ENCODE measurements at places on chromosomes 6 and 20.

DNA sequence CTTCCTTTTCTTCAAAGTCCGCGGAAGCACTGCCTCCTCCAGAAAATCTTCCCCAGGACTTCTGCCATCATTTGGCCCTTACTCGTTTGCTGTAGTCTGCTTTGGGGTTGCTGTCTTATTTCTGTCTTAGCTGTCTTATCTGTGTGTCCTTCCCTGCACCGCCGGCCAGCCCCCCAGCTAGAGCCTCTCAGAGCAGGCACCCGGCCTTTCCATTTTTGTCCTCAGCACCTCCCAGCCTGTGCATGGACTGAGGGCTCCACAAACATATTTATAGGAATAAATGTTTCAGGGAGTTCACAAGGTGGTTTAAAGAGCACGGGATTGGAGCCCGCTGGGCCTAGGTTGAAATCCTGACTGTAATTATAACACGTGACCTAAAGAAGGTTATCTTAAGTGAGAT is 8.1 kb downstream of the GLP1R start:
- DNase-seq = no peak

- no peak for DNase-seq
These were observed 68.2 kb downstream of the CDH22 start for GRCh38 chr20:46240065-46240464.

DNA sequence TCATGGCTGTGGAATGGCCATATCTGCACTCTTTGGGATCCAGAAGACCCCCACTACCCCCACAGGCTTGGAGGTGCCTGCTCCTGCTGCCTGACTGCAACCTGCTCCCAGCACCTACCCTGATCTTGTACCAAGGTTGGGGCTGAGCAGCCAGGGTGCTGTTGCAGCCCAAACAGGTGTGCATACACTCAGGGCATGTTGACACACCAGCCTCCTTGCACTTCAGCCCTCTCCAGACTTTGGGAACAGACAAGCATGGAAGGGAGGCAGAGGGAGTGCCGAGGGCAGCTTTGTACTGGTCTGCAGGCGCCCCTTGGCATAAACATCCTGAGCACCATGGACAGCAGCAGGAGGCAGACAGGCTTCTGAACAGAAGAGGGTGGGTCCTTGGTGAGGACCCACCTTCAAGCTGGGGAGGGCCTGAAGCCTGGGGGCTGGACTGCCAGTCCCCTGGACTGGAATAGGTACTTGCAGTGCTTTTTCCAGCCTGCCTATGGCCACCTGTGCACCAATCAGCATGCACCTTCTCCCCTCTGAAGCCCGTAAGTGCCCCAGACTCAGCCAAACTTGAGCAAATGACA is 1675.8 kb downstream of the HACE1 start:
- DNase-seq = no peak

GRCh38 chr20:62840244-62841197 is 21.1 kb downstream of the TCFL5 start:
- no peak for DNase-seq

- DNase-seq = no peak
These were observed 69.2 kb downstream of the MYO6 start for GRCh38 chr6:75818098-75818855.

DNA sequence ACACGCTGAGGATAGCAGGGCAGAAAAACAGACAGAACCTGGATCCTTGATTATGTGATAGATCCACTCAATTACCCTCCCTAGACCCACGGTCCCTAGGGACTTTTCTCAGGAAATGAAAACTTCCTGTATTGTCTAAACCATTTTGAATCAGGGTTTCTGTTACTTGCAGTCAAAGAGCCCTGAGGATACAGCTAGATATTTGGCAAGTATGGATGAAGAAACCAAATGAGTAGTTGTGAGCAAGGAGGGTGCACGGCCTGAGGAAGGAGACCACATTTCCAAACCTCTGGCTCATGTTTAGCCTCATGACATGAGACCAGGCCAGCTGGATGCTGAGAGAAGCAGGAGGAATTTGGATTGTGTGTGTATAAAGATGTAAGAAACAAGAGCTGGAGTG is 91.6 kb downstream of the MRPL14 start:
- no peak for DNase-seq

DNA sequence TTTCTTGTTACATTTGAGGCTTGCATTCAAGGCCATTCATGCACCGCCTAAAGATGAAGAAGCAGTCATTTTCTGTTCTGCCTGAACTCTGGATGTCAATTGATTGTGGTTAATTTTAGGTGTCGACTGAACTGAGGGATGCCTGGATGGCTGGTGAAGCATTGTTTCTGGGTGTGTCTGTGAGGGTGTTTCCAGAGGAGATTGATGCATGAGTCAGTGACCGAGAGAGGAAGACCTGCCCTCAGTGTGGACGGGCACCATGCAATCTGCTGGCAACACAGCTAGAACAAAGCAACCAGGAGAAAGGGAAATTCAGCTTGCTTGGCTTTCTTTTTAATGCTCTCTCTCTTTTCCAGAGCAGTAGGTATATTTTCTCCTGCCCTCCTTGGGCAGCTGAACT is 164.1 kb upstream of the ECI2 start:
- DNase-seq = no peak

- no peak for DNase-seq
These were observed 98.4 kb downstream of the DLGAP4 start for GRCh38 chr20:36404435-36404978.

GRCh38 chr6:63740709-63741108 is 105.1 kb downstream of the PHF3 start:
- DNase-seq = no peak

GRCh38 chr6:147508866-147509608 is 547 bp downstream of the SAMD5 start:
- DNase-seq = no peak

All from stimulated activated CD8-positive, alpha-beta memory T cell treated with anti-CD3 and anti-CD28 coated beads, Interleukin-15, amount 100 ng/mL, for 4 hours (primary cell).